ENCODE measurements at places on chromosomes 2 and 18.
A peak's percentile ranks its signal among the peaks of the same experiment; 100 is the strongest.

- DNase-seq, result no peak
These were observed 48.6 kb downstream of the BCL2L11 start for GRCh38 chr2:111169268-111169667.

GRCh38 chr2:174570318-174570958 is 27.2 kb downstream of the WIPF1 start:
- no peak for DNase-seq

DNA sequence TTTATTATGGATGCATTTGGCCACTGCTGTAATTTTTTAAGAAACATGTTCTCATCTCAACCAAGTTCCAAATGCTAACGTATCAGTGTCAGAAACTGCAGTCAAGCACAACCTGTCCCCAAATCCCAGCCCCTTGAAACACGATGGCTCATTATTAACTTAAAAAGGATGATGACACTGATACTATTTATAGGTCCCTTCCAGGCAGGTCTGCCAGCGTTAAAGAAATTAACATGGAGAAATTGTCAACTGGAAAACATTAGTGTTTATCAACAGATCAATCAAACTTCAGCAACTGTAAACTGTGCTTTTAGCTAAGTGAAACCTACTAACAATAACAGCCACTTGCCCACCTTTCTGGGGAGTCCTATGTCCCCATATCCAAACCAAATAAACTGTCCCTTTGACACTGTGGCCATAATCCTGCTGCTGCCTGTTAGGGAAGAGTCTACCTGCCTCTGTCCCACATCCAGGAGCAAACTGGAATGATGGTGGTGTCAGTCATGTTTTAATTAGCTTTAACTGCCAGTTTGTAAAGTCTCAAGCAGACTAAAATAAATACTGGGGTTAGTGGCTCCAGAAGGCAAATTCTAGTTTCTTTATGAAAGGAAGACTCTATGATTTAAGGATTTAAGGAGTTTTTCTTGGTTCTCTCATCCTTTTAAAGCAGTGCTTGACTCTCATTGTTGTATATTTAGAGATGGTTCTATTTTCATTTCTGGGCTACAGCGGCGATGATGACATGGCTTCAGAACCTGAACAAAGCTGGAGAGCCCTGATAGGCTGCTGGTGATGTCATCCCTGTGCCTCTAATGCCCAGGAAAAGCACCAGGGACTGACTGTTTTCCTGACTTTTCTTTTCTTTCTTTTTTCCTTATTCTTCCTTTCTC is 583.6 kb upstream of the PIK3C3 start:
- no peak for DNase-seq

- DNase-seq, result peak; percentile 12
These were observed 21.6 kb downstream of the BMP10 start for GRCh38 chr2:68849579-68850030.

- DNase-seq, result peak; percentile 70
These were observed 12.6 kb downstream of the ITPRID2 start for GRCh38 chr2:181904022-181904632.

DNA sequence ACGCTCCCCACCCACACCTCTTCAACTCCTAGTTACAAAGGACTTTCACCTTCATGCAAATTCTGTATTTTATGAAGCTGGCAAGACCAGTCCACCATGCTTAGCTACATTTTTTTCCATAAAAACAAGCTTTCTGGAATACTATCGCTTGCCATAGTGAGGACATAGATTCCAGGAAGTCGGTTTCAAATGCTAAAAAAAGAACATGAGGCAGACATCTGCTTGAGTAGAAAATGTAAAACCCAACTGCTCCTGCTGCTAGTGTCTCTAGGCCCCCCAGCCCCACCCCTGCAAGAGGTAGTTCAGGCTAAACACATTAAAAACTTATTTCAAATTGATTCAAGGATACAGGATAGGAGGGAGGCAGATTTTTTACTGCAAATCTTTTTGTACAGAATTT is 148.9 kb downstream of the SMAD2 start:
- no peak for DNase-seq

DNA sequence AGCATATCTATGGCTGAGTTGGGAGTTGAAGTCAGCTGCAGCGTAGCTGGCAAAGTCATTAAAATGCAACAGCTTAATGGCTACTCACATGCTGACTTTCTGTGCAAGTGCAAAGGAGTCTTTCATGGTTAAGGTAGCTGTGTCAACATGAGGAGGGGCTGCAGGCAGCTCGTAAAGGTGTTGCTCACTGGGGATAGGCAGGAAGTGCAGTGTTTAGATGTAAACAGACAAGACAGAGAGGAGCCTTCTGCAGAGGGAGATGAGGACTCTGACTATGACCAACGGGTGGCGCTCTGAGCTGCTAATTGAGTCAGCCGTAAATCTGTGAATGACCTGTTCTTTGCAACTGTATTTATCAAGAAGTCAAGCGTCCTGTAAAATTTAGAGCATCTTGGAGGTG is 22.3 kb upstream of the CAVIN2 start:
- DNase-seq, result peak; percentile 41

DNA sequence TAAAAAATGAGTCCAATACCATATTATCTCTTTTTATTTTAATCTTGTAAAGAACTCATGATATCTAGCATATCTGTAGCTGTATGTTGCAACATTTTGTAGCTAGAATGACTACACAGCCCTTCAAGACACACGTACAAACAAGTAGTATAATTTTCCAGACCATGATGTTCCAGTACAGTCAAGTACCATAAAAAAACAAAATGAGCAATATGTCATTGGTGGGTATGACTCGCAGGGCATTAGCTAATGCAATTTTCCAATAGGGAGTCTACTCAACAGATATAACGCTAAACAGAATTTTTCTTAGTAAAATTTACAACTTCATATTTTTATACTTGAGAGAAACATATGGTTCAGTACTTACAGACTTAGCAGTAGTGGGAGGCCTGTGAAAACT is 53.6 kb upstream of the UGP2 start:
- DNase-seq, result no peak

- no peak for DNase-seq
These were observed 53.6 kb upstream of the PKDCC start for GRCh38 chr2:41994233-41994637.

DNA sequence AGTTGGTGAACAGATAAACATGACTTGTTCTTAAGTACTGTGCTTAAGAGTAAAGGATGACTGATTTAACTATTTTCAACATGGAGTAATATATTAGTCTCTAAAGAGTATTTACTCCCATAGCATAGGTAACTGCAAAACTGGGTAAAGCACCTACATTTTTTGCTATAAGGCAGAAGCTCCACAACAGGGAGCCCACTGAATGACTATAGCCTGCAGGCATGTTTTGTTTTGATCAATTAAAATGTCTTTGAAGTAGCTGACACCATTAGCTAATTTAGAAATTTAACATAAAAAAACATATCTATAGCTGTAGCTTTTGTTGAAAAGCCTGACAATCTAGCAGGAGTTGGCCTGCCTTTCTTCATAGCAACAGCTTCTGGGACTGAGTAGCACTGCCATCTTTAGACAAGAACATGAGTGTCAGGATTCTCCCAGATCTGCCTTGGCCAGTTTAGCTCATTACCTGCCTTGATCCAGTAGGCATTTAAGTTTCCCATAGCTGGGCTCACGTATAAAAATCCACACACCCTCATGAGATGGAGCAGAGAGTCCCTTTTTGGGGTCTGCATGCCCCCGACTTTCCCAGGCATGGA is 1935.1 kb upstream of the PIK3C3 start:
- DNase-seq, result no peak

GRCh38 chr2:155377266-155377680 is 678.8 kb downstream of the KCNJ3 start:
- DNase-seq, result peak; percentile 52

- DNase-seq, result peak; percentile 30
These were observed 447 bp downstream of the RETSAT start for GRCh38 chr2:85353876-85354285.

DNA sequence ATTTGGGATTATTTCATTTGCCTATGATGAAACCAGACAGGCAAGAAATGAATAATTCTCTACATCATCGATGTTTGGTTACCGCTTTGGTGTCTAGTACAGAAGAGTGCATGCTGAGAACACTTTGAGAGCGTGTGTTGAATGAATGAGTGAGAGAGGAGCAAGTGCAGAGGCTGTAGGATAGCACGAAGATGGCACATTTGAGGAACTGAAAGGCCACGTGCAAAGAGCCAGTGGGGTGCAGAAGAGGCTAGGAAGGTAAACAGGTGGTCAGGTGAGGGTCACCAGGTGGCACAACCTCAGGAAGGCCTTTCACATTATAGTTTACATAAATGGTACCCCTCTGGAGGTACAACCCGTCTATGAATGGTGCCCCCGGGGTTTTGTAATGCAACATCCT is 80.1 kb upstream of the SPHKAP start:
- no peak for DNase-seq

- DNase-seq, result no peak
These were observed 34.2 kb downstream of the HJURP start for GRCh38 chr2:233819884-233820773.

DNA sequence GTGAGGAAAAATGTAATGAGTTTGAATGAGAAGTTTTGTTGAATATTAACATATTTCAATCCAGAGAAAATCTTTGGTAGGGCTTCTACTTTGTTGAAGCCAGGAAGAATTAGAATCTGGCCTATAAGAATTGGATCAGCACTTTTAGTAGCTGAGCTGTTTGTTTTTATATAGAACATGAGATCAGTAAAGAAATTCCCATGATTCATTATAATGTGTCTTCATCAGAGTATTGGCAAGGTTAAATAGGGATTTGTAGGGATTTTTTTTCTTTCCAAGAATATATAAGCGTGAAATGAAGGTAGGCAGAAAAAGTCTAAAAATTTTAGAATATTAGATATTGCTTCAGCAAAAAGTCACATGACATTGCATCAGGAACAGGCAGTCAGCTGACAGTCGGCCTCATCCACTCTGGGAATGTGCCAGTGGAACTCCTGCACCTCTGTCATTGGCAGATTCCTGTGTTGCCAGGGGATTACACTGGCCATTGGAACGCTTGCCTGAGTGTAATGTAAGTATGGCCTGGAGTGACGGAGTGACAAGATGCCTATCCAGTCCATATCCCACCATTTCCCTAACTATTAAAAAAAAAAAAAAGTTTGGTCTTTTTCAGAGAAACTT is 60.6 kb downstream of the SERTAD2 start:
- peak; percentile 31 for DNase-seq

DNA sequence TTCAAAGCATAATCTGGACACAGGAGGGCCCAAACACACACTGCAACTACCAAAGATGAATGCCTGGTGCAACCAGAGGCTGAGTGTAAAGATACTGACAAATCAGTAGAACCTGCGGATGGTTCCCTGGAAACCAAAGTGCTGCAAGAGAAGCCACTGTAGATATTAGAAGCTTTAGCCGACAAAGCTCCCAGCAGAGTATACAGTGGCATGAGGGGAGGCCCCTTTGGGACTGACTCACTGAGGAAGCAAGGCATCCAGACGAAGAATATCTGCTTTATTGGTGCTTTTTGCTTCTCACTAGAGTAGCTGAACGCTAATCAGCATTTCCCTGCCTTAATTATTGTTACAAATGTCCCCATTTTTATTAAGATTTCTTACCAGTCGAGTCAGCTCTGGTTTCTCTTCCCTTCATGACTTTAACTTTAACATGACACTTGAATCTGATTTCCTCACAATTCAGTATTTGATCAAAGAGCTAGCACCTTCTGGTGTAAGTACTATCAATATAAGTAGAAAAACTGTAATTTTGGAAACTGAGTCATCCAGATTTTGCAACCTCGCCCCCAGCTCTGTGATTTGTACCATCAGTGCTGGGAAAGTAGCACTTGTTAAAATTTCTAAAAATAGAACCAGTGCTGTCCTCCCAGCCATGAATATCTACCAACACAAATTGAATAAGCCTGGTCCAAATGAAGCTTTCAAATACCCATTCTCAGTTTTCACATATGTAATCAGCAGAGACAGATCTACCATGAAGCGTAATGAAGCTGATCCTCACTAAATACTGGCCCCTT is 34.2 kb downstream of the FIGN start:
- no peak for DNase-seq

DNA sequence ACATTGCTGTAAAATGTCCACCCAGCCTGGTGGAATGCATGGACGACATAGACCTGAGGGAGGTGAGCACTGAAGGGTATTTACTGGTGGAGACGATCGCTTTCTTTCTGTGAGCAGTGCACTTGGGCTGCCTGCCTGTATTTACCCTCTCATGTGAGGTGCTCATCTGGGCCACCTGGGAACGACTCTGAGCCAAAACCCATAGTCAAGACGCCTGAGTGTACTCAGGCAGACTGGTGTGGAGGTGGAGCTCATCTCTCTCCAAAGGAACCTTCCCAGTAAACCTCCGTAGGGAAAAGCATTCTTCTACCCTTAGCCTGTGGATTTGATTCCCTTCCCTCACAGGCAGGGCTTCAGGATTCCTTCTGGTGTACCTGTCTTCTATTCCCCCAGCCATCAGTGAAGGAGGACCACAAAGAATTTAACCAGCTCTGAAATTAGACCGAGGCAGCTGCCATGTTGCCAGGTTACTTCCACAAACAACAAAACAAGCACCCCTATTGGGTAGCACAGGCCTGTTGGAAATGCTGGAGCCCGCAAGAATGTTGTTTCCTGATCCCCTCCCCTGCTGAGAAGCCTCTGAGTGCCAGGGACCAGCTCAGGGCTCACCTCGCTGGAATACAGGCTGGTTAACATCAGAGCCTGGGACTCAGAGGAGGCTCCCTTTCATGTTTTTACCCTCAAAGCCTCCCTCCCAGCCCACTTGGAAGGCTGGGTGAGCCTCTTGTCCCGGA is 47.5 kb upstream of the TXNDC2 start:
- DNase-seq, result peak; percentile 98

DNA sequence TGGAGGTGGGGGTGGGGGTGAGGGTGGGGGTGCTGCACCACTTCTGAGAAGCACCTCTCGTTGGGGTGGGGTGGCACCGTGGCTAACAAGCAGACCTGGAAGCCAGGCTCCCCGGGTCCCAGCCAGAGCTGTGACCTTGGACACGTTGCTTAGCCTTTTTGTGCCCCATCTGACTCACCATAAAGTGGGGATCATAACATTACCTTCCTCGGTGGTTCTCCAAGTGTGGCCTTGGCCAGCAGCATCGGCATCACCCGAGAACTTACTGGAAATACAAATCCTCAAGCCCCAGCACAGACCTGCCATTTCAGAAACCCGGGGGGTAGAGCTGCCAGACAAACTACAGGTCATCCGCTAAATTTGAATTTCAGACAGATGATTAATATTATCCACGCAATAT is 58.7 kb upstream of the SLC66A3 start:
- no peak for DNase-seq

DNA sequence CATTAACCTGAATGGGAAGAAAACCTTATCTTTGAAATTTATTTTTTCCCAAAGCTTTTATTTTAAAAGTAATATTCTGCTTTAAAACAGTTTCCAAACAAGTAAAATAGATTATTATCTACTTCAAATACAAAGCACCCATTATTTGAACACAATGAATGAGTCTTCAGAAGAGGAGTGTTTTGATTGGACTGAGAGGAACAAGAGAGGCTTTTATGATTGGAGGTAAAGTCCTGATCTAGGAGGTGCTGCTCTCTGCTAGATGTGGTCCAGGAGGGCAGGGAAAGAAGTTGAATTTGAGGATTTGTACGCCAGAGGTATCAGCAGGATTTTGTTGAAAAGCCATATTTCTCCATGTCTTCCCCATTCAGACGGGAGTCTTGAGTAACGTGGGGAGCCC is 900.7 kb downstream of the SOCS6 start:
- no peak for DNase-seq

Measured in astrocyte of the hippocampus (primary cell).